Muscle of back (tissue), 13 donors: ENCODE measurements at places on chromosomes 3 and 15.

DNA sequence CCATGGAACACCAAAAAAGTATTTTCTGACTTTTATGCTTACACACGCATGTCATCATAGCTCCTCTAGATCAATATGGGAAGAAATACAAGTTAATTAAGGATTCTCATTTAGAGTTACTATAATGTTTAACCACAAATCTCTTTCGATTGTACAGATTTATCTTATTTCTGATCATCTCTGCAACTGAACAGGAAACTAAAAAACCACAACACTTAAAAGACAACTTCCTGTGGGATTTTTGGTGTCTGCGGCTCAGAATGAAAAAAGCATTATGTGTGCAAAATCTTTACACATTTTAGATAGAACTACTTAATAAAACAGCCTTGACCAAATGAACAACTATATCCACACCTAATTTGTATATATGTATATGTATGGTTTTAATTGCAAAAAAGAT lies 3.0 kb upstream of the TJP1 start:
- DNase-seq, result no peak

DNA sequence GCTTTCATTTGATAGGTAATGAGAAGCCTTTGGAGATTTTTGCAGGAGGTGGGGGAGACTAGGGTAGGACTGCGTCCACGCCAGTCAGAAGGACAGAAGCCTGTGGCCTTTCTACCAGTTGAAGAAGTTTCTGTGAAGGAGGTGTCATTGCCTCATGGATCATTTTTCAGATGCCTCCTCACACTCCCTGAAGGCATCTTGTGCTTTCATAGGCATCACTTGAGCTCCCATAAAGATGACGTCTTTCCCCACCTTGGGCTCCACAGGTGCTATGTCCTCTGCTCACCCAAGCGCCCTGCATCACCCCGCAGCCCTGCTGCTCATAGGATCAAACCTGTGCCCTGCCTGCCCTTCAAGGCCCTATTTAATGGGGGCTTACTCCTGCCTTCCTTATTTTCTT lies 7.5 kb upstream of the ITGA11 start:
- no peak for DNase-seq

- DNase-seq, result no peak
Measured at GRCh38 chr15:36601952-36602351, 22.5 kb downstream of the CDIN1 start.

DNA sequence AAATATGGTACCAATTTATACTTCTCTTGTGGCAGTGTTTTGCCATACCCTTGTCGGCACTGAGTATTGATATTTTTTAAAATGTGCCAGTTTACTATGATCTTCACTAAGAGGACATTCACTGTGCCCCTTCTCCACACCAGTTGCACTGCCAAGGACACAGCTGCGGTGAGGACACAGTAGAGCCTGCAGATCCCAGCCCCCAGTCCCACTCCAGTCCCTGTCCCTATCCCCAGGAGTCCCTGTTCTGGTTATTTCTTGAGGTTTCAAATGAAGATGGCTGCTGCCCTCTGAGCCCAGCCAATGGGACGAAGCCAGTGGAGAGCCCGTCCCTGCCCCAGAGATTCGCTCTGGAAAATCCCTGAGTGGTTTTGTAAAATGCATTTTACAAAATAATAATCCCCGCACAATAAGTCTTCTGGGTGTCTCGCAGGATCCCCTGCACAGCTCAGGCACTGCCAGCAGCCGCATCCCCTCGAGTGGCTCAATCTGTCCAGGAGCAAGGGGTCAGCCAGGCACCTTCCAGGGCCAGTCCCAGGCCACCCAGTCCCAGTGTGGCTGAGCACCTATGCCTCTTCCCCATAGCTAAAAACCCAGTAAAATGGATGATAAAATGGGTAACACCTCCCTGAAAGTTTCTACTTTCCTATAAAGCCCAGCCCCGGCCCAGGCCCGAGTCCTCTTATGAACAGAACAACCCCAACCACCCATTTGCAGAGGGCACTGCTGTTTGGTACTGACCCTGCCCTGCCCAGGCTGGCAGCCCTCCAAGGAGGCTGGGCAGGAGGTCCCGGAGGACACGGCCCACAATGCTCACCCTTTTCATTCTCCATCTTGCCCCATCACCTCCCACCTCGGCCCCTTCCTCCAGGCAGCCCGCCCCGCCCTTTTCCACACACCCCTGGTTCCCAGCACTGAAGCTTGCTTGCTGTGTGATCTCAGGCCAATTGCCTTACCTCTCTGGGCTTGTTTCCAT lies 91.1 kb downstream of the VGLL4 start:
- no peak for DNase-seq

DNA sequence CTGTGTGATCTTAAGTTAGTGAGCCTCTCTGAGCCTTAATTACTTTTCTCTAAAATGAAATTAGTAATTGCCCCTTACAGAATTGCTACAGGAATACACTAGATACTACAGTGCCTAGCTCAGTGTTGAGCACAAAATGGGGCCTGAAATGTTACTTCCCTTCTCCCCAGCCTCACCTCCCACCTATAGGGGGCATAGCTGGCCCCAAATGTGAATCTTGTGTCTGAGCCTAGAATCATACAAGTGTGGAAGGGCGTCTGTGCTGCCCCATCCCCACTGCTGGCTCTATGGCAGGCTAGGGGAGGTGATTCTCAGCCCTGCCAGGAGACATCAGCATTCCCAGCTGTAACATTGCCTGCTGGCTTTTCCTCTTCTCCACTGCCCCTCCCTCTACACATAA lies 42.7 kb downstream of the IFT122 start:
- no peak for DNase-seq

GRCh38 chr3:156860873-156861272 lies 34.7 kb downstream of the LEKR1 start:
- DNase-seq, result no peak

DNA sequence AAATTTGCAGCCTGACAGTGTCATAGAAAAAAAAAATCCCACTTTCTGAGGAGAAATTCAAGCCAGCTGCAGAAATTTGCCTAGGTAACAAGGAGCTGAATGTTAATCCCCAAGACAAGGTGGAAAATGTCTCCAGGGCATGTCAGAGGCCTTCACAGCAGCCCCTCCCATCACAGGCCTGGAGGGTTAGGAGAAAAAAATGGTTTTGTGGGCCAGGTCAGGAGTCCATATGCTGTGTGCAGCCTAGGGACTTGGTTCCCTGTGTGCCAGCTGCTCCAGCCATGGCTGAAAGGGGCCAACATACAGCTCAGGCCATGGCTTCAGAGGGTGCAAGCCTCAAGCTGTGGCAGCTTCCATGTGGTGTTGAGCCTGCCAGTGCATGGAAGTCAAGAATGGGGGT lies 11.2 kb downstream of the CD200R1 start:
- DNase-seq, result no peak

DNA sequence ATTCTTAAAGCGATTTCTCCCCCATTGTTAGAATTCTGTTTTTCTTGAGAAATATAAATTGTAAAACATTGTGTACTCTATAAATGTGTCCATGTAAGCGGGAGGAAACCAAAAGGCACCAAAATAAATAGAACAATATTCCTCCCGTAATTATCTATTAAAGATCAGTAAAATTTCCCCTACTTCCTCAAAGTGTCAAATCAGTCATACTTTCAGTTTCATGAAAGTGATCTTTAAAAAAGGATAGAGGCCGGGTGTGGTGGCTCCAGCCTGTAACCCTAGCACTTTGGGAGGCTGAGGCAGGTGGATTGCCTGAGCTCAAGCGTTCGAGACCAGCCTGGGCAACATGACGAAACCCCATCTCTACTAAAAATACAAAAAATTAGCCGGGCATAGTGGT lies 278.9 kb downstream of the MECOM start:
- no peak for DNase-seq

DNA sequence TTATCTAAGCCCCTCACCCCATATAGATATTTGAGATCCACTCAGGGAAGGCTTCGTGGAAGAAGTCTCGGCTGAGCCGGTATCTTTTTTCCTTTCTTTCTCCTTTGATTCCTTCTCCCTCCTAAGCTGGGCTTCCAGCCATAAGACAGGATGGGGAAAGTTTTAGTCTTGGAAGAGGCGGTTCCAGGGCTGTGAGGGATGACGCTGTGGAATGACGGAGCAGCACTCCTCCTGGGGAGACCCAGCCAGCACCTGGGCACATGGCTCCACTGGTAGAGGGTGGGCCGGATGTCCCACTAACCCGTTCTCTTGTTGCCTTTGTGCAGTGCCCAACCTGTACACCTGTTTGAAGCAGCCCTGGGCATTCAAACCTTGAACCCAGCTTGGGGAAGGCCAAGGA lies 43.2 kb upstream of the FAM107A start:
- no peak for DNase-seq

DNA sequence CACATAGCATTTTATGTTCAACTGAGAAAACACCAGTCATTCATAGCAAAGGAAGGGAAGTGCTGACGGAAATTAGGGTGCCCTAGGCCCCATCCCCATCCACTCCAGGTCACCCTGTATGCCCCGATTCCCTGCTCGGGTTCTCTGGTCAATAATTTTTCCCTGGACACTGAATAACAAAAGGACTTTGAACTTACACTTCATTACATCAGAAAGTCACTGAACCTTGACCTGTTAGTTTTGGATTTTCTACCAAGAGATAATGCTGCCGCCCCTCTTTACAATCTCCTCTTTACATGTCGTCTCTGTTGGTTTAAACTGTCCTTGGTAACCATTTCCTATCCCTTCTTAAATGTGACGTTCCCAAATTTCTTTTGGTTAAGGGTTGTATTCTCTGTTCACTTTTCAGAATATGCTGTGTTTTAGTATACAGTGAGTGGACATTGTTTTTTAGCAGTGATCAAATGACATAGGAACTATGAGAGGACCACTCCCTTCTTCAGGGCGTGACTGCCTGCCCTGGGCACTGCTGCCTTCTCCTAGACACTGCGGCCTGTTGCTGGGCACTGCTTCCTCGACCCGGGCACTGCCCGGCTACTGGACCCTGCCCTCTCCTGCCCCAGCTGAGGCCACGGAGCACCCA lies 13.6 kb upstream of the AHSG start:
- no peak for DNase-seq

DNA sequence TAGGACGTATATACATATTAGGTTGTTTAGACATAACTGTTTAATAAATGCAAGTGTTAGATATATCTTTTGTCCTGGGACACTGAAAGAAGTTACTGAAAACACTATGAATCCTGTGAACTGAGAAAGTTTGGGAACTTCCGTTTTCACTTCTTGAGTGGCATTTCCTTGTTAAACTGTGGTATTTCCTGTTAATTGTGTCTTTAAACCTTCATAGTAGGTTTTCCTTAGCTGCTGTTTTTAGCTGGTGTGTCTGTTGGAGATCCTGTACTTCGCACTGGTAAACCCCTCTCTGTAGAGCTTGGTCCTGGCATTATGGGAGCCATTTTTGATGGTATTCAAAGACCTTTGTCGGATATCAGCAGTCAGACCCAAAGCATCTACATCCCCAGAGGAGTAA lies 37.1 kb downstream of the ATP6V1A start:
- DNase-seq, result no peak

GRCh38 chr15:52383100-52383588 lies 87.5 kb upstream of the MYO5C start:
- no peak for DNase-seq
